ENCODE measurements at places on chromosomes 7 and 10.
A peak's percentile ranks its signal among the peaks of the same experiment; 100 is the strongest.

GRCh38 chr7:2120251-2120660 is 112.5 kb downstream of the MAD1L1 start:
- DNase-seq = no peak

DNA sequence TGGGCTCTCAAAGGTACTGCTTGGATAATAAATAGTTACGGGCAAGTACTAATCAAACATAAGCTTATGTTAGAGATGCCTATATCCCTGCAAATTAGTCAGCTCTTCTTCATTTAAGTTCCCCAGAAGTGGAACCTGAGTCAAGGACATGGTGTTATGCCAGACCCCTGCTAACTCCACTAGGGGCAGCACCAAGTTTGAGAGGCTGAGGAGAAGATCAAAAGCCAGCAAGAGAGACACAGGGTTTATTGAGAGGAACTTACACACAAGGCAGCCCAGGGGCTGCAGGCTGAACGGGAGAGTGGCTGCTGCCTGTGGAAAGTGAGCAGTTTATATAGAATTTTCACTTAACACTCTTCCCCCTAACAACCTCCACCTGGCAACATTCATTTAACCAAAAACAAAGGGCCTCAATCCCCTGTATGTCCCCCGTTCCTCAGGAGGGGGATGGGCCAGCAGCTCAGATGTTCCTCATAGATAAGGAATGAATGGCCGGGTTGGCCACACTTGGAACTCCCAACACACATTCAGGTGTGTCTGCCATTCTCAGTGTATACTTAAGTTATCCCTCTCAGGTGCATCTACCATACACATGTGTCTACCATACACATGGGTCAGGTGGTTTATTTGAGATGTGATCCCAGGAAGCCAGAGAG is 62.6 kb upstream of the GHITM start:
- DNase-seq = no peak

DNA sequence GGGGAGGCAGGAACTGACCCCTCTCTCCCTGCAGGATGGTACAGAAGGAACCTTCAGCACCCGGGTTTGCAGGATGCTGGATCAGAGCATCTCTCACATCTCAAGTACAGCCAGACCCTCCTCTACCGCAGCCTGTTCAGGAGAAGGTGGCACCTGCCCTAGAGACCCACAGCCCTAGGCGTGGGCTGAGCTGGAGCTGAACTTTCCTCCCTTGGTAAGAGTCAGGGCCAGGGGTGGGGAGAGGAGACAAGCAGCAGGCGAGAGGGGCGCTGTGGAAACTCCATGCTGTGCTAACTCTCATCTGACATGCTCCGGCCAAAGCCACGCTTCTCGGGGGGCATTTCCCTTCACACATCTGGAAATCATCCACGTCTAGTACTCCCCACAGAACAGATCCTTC is 154.4 kb downstream of the DIP2C start:
- DNase-seq = no peak

DNA sequence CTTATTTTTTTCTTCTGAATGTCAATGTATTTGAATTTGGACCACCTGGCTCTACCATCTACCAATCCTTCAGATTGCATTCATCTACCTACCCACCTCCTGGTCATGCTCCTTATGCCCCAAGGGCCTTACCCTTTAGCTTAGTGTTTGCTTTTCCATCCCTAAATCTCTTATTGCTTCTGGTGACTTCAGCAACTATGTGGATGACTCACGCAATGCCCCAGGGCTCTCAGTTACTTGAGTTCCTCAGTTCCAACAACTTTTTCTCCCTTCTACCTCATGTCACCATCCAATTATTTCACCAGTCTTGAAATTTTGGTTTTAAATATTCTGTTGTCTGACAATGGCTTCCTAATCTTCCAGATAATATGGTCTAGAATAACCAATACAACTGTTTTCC is 118.9 kb downstream of the CFAP58 start:
- no peak for DNase-seq

DNA sequence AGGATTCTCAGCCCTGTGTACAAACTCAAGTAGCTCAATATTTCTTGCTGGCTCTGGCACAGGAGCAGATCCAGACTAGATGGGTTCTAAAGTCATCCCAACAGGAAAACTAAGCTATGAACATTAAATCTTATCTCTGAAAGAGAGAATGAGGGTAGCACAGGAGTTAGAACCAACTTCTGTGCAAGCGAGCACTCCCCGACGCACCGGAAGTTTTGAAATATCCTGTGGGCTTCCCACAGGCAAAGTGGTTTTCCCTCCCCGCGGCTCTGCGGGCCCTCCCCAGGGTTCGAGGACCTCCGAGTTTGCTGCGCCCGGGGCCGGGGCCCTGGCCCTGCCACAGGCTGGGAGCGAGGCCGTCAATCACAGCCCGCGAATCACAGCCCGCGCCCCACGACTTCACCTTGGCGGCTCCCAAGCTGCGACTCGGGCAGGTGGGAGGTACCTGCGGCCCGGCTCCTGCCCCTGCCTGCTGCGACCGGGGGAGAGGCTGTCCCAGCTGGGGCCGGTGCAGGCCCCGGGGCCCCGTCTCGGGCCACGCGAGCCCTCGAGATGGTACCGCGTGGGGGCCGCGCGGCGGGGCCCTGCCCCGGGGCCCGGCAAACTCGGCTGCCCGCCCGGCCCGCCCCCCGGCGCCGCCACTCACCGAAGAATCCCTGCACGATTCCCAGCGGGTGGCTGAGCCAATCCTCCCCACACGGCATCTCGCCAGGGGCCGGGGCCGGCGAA is 598 bp downstream of the MCMBP start:
- peak; percentile 34 for DNase-seq

DNA sequence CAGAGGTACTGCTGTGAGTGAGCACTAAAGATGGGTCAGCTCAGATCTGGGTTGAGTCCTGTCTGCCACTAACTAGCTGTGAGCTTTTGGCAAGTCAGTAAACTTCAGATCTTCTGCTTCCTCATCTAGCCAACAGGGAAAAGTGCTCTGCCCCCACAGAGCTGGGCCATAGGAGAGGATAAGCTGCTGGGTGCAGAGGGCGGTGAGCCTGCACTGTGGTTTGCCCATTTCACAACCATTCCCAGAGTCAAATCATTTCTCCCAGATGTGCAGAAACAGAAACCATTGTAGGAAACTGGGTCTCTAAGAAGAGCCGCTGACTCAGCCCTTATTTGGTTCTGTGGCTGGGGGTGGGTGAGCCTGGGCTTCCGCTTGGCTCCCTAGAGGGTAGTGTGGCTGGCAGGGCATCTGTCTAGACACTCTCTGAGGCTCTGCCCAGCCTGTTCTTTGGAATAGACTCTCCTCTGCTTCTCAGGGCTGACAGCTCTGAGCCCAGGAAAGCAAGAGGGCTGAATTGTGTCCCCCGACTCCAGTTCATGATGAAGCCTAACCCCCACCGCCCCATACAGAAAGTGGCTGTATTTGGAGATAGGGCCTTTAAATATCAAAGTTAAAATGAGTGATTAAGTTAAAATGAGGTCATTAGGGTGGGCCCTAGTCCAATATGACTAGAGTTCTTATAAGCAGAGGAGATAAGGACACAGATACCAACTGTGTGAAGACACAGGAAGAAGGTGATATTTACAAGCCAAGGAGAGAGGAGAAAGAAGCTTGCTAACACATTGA is 29.5 kb upstream of the ARHGAP22 start:
- DNase-seq = no peak

- DNase-seq = no peak
Observed at GRCh38 chr10:15141136-15142054, 27.1 kb downstream of the NMT2 start.

GRCh38 chr7:1947586-1948217 is 277.6 kb downstream of the ELFN1 start:
- no peak for DNase-seq

GRCh38 chr10:22612318-22612717 is 102.1 kb downstream of the PIP4K2A start:
- no peak for DNase-seq

- DNase-seq = no peak
Observed at GRCh38 chr10:48489099-48489498, 115.8 kb downstream of the ARHGAP22 start.

GRCh38 chr7:28674359-28674782 is 262.1 kb downstream of the CREB5 start:
- no peak for DNase-seq

GRCh38 chr10:43233601-43234430 is 33.0 kb downstream of the RASGEF1A start:
- peak; percentile 5 for DNase-seq

GRCh38 chr10:102120991-102121738 is 997 bp upstream of the LDB1 start:
- no peak for DNase-seq

DNA sequence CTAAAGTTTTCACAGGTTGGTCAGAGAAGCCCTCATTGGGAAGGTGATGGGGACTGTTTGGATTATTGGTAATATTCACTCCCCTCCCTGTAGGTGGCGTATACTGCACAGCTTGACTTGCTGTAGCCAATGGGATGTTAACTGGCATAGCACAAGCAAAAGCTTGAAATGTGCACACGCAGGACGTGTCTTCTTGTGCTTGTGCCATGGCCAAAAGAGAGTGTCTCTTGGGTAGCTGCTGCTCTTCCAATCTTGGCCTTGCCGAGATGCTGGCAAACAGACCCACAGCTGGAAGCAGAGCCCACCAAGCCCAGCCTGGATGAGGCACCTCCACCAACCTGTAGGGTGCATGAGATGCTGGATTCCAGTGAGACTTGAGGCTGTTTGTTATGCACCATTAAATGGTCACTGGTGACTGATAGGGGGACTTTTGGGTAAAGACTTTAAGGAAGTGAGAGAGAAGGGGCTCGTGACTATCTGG is 266.0 kb downstream of the GRID1 start:
- no peak for DNase-seq

GRCh38 chr10:36703179-36703578 is 422.2 kb upstream of the ANKRD30A start:
- DNase-seq = no peak

GRCh38 chr10:61970182-61971002 is 68.9 kb downstream of the ARID5B start:
- no peak for DNase-seq

DNA sequence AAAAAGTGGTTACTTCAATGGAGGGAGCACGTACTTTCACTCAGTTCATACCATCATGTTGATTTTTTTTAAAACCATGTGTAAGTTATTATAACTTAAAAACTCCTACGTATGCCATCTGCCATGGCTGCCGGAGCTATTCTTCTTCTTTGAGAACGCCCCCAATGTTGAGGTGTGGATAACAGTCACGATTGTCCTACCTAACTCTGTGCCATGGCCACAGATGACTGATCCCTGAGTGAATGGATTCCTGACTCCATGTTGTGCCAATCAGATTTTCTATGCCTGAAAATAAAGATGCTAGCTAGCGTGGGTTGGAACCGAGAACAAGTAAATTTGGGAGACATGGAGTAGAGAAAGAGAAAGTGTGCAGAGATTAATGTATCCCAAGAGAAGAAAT is 5.3 kb downstream of the MCMBP start:
- no peak for DNase-seq

GRCh38 chr10:29588629-29589421 is 45.9 kb downstream of the SVIL start:
- no peak for DNase-seq

GRCh38 chr7:112129655-112130323 is 76.4 kb downstream of the DOCK4 start:
- DNase-seq = no peak

DNA sequence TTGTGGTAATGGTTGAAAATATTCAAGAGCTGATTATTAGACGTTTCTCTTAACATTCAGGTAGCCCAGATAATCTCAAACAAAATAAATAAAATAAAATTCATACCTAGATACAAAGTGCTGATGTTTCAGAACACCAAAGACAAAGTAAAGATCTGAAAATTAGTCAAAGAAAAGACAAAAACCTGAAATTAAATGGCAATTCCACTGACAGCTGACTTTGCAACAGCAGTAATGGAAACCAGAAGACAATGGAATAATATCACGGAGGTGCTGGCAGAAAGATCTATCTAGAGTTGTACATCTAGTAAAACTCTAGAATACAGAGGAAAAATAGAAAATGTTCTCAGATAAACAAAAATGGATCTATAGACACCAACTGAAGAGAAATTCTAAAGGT is 58.0 kb upstream of the IKZF1 start:
- no peak for DNase-seq

- no peak for DNase-seq
Observed at GRCh38 chr7:28149291-28150101, 31.1 kb downstream of the JAZF1 start.

DNA sequence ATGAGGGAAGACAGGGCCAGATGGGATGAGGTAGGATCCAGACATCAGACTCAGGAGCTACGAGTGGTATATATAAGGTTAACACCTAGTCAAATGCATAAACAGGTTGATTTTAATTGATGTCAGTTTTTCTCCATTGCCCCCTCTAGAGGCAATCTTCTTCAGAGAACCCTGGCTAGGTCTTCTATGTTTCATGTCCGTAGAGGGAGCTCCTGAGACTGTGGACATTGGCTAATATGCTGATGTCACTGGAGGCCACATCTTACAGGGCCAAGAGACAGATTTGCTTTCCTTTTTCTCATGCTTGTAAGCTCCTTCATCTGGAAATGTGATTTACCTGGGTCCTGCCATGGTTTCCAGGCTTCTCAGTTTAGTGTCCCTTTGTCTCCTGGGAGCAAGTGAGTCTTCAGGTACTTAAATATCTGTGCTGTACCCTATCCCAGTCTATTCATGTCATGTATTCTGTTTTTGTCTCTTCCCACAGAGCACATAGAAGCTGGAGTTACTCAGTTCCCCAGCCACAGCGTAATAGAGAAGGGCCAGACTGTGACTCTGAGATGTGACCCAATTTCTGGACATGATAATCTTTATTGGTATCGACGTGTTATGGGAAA is 161.6 kb upstream of the PRSS1 start:
- no peak for DNase-seq

DNA sequence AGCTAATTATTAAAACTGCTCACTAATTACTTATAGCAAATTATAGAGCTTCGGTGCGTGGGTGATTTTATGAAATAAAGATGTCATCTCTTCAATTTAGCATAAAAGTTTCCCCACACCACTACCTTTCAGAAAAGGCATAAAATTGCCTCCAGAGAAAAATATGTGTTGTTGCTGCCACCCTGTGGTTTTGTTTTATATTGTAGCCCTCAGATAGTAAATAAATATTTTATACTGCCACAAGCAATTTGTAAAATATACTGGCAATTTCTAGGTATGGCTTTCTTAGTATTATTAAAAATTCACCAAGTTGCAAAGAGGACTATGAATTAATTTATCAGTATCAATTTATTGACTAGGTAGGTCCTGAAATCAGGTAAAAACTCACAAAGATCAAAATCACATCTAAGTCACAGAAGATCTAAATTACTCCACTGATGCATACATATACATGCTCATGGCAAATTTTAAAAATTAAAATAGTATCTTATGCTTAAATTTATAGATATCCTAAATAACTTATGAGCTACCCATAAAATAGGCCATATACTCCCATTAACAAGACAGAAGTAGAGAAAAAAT is 26.5 kb downstream of the ASNS start:
- no peak for DNase-seq

DNA sequence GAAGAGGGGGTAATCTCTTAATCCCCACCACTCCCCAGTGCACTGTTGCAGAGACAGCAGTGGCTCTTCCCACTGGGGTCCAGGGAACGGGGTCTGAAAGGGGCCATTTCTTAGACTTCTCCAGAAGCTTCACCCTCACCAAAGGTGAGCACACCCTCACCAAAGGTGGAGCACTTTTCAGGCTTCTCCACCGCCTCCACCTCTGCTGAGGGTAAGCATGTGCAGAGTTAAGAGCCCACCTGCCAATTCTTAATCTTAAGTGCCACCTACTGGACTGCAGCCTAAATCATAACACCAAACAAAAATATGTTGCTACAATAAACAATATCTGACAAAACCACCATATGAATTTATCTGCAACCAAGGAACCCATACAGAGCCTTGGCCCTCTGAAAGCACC is 27.0 kb downstream of the SNX13 start:
- DNase-seq = no peak

All from dorsolateral prefrontal cortex (tissue), 122 donors.